ENCODE measurements at places on chromosomes 1 and 21. TPM values are rescaled to one million over a fixed set of nuclear protein-coding genes. Genes with fewer than 3 reads are reported as not detected.

GRCh38 chr1:163162381-163162914, 40.3 kb downstream of the RGS5 start:
- H3K4me3 ChIP-seq = no peak overlapping the region
- H3K36me3 ChIP-seq = no peaks in the 10 kb centered on the region
- DNase-seq = no peak
- no peaks in the 10 kb centered on the region for H3K27me3 ChIP-seq
- H3K4me1 ChIP-seq = no peaks in the 10 kb centered on the region

The MYOM3 gene
- 0.12 TPM for total RNA-seq

- DNase-seq = no peak
- no peaks in the 10 kb centered on the region for H3K27me3 ChIP-seq
- no peak overlapping the region for H3K27ac ChIP-seq
These were observed 80.3 kb downstream of the SLC35A3 start for GRCh38 chr1:100050139-100050538.

DNA sequence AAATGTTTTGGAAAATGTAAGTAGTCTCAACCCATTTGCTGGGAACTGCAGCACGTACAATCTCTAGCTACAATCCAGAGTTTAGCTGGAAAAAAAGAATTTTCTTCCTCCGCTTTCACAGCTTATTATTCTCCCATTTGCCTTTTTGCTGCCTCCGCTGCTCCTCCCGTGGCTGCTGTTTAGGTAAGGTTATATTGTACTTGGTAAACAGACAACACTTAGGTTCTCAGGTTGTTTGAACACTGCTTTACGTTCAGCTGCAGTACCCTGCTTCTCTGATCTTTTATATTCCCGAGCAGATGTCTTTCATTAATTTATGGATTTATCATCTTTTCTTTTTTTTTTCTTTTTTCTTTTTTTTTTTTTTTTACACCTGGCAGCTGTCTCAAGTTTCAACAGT, 14.3 kb downstream of the PROX1 start:
- no peak for DNase-seq
- no peak overlapping the region for H3K4me3 ChIP-seq
- no peaks in the 10 kb centered on the region for H3K27me3 ChIP-seq
- peaks cover 22% of the 10 kb centered on the region for H3K36me3 ChIP-seq
- peaks cover 51% of the 10 kb centered on the region for H3K4me1 ChIP-seq
- no peak overlapping the region for H3K27ac ChIP-seq

The KRTAP12-2 gene
- total RNA-seq = not detected

The ETNK2 gene
- total RNA-seq = 187 TPM

The PRELP gene
- 5.6 TPM for total RNA-seq

GRCh38 chr1:212110617-212111016, 75.1 kb downstream of the DTL start:
- no peaks in the 10 kb centered on the region for H3K27me3 ChIP-seq
- H3K4me1 ChIP-seq = no peaks in the 10 kb centered on the region
- no peak overlapping the region for H3K4me3 ChIP-seq
- H3K27ac ChIP-seq = no peak overlapping the region

GRCh38 chr1:93036672-93037071, 42.4 kb upstream of the MTF2 start:
- no peak for DNase-seq
- H3K4me3 ChIP-seq = no peak overlapping the region
- H3K4me1 ChIP-seq = no peaks in the 10 kb centered on the region
- H3K27me3 ChIP-seq = no peaks in the 10 kb centered on the region

DNA sequence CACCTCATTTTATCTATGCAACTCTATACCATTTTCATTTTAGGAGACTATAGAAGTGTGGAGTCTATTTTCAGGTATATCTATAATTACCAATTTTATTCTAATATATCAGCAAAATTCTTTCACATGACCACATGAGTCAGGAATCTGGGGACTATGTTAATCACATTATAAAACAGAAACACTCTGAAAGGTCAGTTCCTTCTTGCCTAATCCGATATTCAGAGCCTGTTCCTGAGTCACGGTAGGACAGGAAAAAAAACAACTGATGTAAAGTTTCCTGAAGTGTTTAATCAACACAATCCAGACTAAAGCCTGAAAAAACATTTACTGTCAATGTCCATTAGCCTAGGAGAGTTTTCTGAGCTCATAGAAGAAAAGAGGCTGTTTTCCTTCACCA, 1902.3 kb downstream of the NCAM2 start:
- no peak overlapping the region for H3K27ac ChIP-seq
- no peaks in the 10 kb centered on the region for H3K27me3 ChIP-seq
- no peak overlapping the region for H3K4me3 ChIP-seq
- H3K4me1 ChIP-seq = no peaks in the 10 kb centered on the region
- no peaks in the 10 kb centered on the region for H3K36me3 ChIP-seq

DNA sequence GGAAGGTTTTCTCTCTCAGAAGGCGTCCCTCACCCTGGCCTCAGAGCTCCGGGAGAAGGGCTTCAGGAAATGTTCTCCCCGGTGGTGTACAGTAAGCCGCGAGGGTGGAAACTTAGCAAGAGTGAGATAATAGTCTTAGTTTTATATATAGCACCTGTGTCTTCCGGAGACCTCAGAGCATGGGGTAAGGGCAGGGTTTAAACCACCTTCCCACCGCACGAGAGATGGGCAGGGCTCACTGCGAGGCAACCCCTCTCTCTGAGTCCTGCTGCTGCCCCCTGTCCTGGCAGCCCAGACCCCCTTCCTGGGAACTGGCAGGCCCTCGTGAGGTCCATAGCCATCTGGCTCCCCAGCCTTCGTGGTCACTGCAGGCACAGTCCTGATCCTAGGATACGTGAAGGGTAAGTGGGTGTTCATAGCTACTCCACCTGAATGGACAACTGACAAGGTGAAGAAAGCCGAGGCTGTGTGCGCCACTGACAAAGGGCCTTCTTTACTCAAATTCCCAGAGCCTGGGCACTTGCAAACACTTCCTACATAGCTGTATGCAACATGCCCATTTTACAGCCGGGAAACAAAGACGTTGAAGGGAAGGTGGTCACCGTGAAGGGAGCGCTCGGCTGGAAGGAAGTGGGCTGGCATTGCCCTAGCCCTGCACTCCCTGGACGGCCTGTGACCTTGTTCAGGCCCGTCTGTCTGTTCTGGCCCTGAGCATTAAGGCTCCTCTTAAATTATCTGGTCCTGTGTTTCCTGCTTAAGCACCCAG, 26.9 kb downstream of the ITPKB start:
- no peaks in the 10 kb centered on the region for H3K36me3 ChIP-seq
- H3K27ac ChIP-seq = no peak overlapping the region
- no peak for DNase-seq
- H3K4me3 ChIP-seq = no peak overlapping the region
- H3K27me3 ChIP-seq = no peaks in the 10 kb centered on the region

DNA sequence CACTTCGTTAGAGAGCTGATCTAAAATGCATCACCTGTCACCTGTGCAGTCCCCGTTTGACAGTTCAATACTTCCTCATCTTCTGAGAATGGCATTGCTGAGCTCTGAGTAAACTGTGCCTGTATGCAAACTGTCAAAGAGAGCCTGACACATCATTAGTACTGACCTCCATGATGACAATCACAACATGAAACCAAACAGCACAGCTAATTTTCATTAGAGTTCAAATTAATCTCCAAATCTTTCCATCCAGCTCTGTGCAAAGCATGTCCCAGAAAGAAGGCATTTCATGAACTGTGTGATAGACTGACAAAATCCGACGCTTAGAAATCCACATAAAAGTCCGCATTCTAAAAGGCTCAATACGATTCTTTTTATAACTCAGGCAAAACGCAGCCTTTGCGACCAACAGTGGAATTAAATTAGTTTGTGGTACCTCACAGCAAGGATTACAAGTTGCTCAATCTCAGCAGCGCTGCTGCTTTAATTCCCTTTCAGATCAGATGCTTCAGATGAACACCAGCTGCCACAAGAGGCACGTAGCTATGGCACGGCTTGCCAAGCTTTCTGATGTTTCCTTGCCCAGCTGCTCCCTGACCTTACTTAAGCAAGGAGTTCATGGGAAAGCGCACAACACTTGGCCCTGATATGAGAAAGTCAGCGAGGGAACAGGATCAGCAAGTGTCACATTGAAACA, 765.5 kb upstream of the PRMT6 start:
- no peak overlapping the region for H3K4me3 ChIP-seq
- H3K27ac ChIP-seq = no peak overlapping the region
- no peak for DNase-seq
- H3K36me3 ChIP-seq = no peaks in the 10 kb centered on the region
- no peaks in the 10 kb centered on the region for H3K4me1 ChIP-seq
- H3K27me3 ChIP-seq = no peaks in the 10 kb centered on the region

The KDM5B gene
- total RNA-seq = 18.2 TPM

Data from right lobe of liver (tissue), 6 donors.